HS-5 (cell line): ENCODE measurements at places on chromosomes 12 and 14.
A peak's percentile ranks its signal among the peaks of the same experiment; 100 is the strongest.

GRCh38 chr12:97452230-97452629, 10.4 kb upstream of the RMST start:
- DNase-seq: no peak

GRCh38 chr14:105026802-105027563, 6.1 kb upstream of the CDCA4 start:
- no peak for DNase-seq

DNA sequence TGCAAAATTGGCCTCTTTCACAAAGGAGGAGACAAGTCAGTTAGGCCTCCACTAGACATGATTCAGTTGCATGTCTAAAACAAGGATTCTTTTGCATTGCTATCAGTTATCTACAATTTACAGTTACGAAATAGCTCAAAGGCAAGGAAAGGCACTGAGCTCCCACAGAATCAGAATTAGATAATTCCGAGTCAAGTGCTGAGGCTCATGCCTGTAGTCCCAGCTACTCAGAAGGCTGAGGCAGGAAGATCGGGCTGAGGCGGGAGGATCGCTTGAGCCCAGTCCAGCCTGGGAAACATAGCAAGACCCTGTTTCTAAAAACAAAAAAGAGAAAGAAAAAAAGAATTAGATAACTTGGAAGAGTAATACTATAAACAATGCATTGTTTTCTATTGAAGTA, 12.3 kb upstream of the RTRAF start:
- DNase-seq: no peak

GRCh38 chr14:59018978-59019377, 169.5 kb upstream of the DAAM1 start:
- DNase-seq: no peak

DNA sequence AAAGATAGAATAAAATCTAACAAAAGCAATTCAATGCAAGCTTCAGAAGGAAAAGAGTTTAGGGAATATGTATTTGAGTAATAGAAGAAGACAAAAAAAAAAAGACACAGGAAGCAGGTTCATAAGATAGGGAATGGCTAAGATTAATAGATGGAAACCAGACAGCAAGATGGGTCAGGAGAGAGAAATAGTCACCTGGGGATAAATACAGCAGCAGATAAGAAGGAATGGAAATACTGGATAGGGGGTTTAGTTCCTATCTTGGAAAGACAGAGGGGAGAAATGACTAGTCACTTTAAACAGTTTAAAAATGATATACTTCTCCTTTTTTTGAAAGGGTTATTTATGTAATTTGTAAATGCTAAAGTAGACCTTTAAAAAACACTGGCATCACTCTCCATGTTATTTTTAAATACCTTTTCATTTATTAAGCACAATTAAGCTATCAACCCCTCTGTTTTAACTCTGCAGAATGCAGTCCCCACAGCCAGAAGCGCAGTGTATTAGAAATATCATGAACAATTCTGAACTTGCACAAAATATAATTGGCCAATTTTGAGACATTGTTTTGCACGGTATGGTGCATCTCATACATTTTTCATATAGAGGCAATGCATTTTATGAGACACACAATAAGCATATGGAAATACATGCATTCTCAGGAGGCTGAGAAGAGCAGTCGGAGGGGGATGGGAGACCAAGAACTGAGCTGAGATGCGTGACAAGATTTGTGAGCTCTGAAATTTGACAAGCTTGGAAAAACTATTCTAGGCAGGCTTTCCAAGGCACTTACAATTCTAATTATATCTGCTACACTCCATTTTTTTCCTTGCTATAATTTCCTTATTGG, 303.4 kb upstream of the PRICKLE1 start:
- DNase-seq: no peak

- no peak for DNase-seq
Measured at GRCh38 chr12:8629486-8630033, 16.9 kb upstream of the AICDA start.

DNA sequence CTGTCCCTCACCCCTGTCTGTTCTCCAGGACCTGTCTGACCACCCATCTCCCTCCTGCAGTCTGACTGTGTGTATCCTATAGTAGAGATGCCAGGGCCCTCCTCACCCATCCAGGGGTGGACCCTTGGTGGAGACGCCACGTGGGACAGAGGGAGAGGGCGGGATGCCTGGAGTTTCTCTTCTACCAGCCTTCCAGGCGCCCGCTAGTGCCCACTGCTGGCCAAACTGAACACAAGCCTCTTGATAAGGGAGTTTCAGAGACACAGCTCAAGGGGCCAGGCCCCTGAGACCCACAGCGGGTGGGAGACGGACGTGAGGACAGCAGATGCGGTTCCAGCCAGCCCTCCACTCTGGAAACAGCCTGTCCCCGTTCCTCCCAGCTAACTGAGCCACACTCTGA, 147.3 kb downstream of the RBM19 start:
- DNase-seq: no peak

- no peak for DNase-seq
Measured at GRCh38 chr12:10033783-10034545, 3.5 kb downstream of the CLEC9A start.

DNA sequence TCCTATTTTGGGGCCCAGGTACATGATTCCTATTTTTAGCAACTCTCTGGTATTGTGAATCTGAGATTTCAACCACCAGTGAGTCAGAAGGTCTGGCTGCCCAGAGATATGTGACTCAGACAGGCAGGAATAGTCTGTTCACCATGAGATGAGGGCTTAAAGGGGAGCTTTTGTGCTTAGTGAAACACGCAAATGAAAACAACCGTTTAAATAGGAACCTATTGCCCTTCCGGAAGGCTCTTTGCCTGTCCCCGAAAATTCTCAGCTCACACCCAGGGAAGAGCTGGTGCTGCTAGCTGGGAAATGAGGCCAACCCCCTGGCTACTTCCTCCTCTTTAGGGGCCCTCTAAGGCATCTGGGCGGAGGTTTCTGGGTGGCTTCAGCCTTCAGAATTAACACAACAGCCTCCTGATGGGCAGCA, 283.6 kb downstream of the CACNA1C start:
- DNase-seq: peak; percentile 83

DNA sequence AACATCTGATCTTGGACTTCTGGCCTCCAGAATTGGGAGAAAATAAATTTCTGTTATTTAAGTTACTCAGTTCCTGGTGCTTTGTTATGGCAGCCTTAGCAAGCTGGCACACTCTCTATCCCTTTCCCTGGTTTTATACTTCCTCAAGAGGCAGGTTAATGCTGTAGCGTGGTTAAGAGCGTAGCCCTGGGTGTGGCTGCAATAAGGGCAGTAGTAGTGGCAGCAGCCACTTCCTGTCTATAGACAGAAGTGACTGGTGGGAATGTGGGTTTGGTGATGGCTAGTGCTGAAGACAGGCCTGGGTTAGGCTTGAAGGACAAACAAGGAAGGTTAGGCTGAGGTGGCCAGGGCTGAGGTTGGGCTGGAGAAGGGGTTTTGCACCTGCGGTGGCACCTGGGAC, 3.6 kb upstream of the LGALS3 start:
- DNase-seq: no peak

DNA sequence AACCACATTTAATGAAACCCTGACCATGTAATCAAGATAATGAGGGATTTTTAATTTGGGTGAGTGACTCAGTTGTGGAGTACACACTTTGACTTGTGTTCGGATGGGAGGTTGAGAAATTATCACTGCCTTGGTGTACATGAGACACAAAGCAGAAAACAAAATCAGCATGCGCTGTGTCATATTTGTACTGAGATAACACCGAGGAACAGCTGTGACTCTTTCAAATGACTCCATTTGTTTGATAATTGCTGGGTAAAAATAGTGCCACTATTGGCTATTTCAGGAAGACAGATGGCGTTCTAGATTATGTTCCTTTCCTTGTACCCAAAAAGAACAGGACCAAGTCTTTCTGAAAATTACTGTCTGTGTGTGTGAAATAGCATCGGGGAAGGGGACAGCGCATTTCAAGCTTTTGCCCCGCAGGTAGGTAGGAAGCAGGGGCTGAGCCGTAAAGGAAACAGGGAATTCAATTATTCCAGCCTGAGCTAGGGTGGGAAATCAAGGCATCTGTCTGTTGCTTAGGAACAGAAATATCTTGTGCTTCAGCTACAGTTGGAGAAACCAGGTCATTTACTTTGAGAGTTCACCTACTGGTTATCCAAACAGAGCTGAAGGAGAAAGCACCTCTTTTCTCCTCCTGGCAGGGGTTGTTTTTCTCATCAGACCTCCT, 114.3 kb downstream of the SNAPC1 start:
- DNase-seq: no peak

- DNase-seq: peak; percentile 46
Measured at GRCh38 chr12:131865180-131865875, 29.1 kb upstream of the ULK1 start.

- peak; percentile 34 for DNase-seq
Measured at GRCh38 chr14:42002141-42002540, 395.5 kb downstream of the LRFN5 start.

GRCh38 chr12:10700581-10700980, 22.5 kb downstream of the YBX3 start:
- DNase-seq: no peak

DNA sequence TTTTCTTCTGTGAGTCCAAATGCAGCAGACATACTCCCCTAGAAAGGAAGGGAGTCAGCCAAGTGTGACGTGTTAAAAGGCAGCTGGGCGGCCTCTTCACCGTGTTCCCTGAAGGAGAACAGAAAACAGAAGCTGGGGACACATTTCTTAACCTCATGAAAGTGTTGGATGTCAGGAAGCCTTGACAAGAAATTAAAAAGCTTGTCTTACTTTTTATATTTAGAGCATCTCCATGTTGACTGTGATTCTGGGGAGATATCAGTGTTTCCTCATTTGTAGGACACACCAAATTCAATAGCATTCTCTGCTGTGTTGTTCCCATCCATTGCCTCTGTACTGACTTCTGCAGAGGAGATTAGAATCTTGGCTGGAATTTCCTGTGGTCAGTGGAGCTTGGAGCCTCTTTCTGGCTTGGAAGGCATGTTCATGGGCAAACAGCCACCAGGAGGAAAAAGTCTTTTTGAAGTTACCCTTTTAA, 93.7 kb downstream of the RMST start:
- no peak for DNase-seq

GRCh38 chr12:112357214-112357613, 25.0 kb downstream of the HECTD4 start:
- no peak for DNase-seq

DNA sequence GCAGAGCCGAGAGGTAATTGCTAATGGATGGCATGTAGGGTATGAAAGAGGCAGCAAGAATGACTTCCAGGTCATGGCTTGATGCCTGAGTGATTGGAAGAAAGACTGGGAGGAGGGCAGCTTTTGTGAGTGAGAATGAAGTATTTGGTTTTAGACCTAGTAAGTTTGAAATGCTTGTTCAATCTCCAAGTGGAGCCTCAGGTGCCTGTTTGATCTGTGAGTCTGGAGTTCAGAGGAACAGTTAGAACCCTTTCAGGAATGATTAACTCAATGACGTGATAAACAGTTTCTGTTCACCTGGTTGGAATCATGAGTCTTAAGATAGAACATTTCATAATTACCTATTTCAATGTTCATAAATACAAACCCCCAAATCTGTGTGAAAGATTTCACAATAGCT, 10.4 kb downstream of the KCNJ8 start:
- DNase-seq: no peak

DNA sequence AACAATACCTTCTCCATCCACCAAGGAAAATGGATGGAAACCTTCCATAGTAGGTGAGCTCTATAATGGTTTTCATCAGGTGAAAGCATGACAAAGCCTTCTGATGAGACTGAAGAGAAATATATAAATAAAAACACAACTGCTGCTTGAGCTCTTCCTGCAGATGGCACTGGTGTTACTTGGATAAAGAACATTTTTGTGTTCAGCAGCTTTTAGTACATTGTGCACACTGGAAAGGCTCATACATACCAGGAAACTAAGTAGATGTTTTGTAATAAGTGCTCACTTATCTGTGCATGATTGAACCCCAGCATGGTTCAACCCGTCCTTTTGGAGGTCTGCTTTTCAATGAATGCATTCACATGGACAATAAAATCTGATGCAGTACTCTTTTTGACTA, 357.3 kb upstream of the MIS18BP1 start:
- peak; percentile 3 for DNase-seq

GRCh38 chr12:11652351-11653040, 3.0 kb downstream of the ETV6 start:
- no peak for DNase-seq

- DNase-seq: no peak
Measured at GRCh38 chr12:65585648-65586602, 238.4 kb upstream of the HMGA2 start.

- DNase-seq: no peak
Measured at GRCh38 chr12:52836042-52836466, 1.9 kb upstream of the KRT79 start.

DNA sequence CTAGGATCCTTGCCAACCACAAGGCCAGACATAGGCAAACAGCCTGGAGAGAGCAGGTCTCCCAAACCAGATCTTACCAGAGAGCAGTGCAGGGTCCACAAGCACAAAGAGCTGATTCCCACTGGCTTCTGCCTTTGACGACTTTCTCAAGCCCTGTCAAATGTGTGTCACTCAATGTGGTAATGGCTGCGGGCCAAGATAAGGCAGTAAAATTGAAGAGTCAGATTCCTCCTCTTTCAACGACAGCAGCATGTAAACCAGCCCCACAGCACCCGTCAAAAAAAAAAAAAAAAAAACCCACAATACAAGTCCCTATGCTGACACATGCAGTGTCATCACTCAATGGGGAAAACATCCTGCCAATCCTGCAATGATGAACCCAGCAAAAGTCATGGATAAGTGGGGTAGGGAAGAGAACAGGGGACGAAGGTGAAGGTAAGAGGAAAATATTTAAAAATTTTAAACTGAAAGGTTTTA, at the start of gene STON2:
TSS of gene STON2 (minus strand) at position 123 of the 477 bp plus-strand sequence. CDS start 1,942 bp downstream, outside the sequence.
- DNase-seq: peak; percentile 66

- DNase-seq: no peak
Measured at GRCh38 chr14:74472601-74473000, 20.5 kb downstream of the NPC2 start.

DNA sequence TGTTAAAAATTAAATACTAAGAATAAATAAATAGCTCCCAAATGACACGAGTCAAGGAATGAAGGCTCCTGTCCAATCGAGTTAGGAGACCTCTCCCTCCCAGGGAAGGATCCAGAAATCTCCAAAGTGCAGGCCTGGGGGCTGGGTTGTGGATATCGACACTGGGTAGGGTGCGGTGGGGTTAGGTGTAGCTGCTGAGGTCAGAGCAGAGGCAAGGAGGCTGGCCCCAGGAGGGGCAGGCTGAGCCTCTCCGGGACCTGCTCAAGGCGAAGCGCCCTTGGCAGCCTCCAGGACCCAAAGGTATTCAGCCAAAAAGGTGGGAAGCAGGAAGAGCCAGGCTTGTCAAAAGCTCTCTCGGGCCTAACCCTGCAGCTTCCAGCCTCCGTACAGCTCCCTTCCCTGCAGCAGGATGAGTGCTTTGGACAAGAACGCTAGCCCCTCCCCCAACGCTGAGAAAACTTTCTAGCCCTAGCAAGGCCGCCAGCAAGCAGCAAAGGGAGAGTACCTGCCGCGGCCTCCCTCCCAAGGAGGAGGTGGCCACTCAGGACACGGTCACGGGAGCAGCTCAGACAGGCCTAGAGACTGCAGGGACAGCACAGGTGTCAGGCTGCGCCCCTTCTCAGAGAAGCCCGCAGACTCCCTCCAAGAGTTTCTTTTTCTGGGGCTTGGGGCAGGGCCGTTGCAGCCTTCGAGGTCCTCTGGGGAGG, 3.7 kb upstream of the PNMA1 start:
- no peak for DNase-seq

GRCh38 chr14:94561656-94562010, 391 bp downstream of the SERPINA4 start:
- DNase-seq: no peak
